CD8-positive, alpha-beta memory T cell (primary cell): ENCODE measurements at places on chromosomes 7 and 10. TPM values are rescaled to one million over a fixed set of nuclear protein-coding genes. Genes with fewer than 3 reads are reported as not detected.

DNA sequence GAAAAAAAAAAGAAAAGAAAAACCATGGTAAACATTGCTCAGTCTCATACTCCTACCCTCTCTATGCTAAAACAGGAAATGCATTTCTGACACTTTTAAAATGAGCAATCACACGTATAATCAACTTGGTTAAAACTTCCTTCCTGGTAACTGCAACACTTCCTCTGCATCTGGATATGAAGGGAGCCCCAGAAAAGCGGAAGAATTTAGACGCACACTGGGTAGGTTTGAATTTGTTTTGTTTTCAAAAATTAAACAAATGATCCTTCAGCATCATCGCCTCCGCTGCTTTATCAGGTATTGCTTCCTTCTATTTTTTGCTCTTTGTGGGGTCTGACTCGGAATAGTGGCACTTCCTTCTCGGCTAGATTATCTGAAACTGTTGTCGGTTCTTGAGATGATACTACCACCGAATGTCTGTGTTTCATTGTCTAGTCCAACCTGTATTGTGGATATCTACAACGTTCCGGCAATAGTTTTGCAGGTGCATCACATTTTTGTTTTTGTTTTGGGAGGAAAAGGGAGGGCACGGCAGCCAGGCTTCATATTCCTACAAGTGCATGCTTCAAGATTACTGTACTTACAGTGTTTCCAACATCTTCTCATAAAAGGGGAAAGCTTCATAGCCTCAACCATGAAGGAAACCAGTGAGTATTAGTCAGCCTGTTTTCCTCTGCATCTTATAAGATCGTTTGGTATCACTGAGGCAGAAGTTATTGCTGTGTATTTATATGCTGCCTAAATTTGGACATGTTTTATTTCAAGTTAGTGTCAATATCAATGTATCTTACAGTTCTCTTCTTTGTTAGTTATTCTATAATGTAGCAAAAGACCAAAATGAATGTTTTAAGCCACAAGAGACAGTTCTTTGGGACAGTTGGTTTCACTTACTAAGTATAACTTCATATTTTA lies at the start of gene PIK3CG:
Gene PIK3CG, plus strand, starts transcription at position 153 of the 912 bp plus-strand sequence. CDS start 2,280 bp downstream, outside the sequence.
- no peak for DNase-seq

- no peak for DNase-seq
Observed at GRCh38 chr10:61464461-61465170, 11.4 kb upstream of the TMEM26 start.

The ABCB4 gene
- 0.44 TPM for total RNA-seq

The AGAP6 gene
- 14.8 TPM for total RNA-seq

The OTUD1 gene
- 6.6 TPM for total RNA-seq

The EBLN1 gene
- total RNA-seq, result not detected

The SHLD2 gene
- total RNA-seq, result 42.9 TPM

- no peak for DNase-seq
Observed at GRCh38 chr7:117113871-117114270, 160.6 kb downstream of the ST7 start.

GRCh38 chr7:134792968-134793367 lies 13.5 kb downstream of the CALD1 start:
- DNase-seq, result no peak

The ARMS2 gene
- not detected for total RNA-seq

- DNase-seq, result no peak
Observed at GRCh38 chr7:1691601-1692514, 21.8 kb downstream of the ELFN1 start.

- no peak for DNase-seq
Observed at GRCh38 chr10:60666221-60666620, 112.1 kb upstream of the CDK1 start.

The PLEKHS1 gene
- not detected for total RNA-seq

GRCh38 chr7:78587443-78588044 lies 789.0 kb downstream of the PHTF2 start:
- DNase-seq, result no peak

GRCh38 chr7:18762189-18762588 lies 266.6 kb downstream of the HDAC9 start:
- no peak for DNase-seq

DNA sequence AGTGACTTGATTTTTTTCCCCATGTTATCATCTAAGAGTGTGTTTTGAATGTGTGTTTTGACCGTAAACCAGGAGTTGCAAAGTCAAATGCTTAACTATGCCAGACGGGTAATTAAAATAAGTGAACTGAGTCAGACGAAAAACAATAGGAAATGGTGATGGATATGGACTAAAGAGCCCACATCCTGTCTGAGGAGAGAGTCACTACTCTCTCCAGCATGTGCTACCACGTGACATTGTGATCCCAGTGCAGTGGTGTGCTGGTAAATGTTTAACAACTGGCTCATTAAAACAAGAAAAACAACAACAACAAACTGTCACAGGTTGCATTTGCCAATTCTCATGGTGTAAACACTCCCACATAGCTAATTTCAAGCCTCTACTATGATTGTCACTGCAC lies 164.3 kb downstream of the SUGCT start:
- DNase-seq, result no peak
